Stimulated activated CD8-positive, alpha-beta memory T cell treated with anti-CD3 and anti-CD28 coated beads, Interleukin-4, amount 100 ng/mL, for 4 hours (primary cell): ENCODE measurements at places on chromosomes 3 and 15.

- DNase-seq: no peak
Observed at GRCh38 chr3:48038971-48039481, 22.8 kb upstream of the MAP4 start.

DNA sequence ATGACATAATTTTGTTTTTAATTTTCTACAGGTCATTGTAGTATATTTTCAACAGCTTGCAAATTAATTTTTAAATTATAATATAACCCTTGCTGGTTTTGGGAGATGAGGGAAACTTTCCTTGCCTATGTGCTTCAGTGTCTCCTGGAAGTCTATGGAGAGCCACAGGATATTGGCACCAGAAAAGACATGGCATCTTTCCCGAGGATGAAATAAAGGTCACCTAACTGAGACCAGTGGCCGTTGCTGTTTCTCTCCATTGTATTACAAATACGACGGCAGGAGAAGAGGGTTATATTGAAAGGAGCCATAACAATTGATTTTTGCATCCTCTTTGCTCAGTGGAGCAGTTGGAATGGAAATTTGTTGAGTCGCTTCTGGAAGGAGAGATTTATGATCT, 19.9 kb upstream of the AQP9 start:
- no peak for DNase-seq

- DNase-seq: no peak
Observed at GRCh38 chr3:143538577-143538981, 309.7 kb downstream of the SLC9A9 start.

DNA sequence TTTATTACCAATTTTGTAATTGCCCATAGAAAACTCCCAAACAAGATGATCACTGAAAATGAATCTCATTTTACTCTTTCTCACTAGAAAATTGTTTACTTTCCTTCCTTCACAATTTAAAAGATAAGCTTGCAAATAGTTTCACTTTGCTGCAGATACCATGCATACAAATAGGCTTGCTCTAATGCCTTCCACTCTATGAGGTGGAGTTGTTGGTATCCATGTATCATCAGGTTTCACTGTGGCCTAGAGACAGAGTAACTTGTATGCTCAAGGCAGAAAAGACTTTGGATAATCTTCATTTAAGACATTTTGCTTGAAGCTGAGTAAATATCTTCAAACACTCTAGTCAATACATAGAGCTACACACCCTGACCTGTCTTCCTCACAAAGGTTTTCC, 60.8 kb downstream of the RYK start:
- DNase-seq: no peak

DNA sequence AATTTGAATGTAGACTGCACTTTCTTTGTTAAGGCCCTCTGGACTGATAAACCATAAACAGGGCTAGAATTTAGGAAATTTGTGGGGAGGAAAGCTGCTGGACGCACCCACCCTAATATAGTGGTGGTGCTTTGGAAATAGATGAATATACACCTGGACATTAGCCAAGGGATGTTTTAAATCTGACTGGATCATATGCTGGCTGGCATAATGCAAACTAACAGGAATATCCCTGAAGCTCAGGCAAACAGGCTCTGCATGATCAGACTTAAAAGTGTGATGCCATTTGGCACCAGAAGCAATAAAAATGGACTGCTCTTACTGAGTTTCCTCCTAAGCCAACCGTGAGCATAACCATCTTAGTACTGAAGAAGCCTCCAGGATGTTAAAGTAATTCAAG, 465.8 kb upstream of the ROBO1 start:
- DNase-seq: no peak
